ENCODE measurements at places on chromosomes 6 and 20.

DNA sequence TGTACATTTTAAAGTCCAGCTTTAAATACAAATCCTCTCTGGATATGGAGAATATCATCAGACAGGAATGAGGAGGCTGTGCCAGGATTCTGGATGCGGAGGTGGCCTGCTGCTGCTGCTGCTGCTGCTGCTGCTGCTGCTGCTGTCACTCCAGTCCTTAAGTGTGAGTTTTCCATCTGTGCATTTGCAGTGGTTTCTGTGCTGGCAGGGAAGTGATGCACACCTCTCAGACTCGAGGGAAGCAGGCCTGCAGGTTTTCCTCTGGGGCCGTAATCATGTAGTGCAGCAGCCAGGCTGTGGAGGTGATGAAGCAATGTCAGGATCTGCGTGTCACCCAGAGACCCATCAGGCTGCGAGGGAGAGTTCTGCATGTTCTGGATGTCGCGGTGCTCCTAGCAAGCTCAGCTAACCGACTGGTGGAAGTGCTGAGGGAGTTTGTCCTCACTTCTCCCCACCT is 32.0 kb downstream of the CFAP61 start:
- DNase-seq: no peak

GRCh38 chr6:16711546-16712254 is 49.6 kb downstream of the ATXN1 start:
- DNase-seq: no peak

DNA sequence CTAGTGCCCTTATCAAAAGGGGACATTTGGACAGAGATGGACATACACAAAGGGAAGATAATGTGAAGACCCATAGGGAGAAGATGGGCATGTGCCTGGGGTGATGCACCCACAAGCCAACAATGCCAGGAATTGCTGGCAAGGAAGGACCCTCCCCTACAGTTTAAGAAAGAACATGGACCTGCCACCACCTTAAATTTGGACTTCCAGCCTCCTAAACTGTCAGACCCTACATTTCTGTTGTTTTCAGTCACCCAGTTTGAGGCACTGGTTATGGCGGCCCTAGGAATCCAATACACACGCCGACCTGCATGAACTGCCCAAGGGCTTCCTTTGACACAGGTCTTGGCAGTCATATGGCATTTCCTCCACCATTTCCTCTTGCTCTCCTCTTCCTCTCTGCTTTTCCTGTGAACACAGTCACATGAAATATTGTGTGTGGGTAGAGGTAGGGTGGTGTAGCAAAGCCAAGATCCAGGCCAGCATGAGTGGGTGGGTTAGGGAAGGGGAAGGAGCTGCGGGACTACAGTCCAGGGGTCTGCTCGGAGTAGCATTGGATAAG is 115.6 kb downstream of the ZDHHC14 start:
- DNase-seq: no peak

- DNase-seq: no peak
Measured at GRCh38 chr20:10854976-10855375, 181.2 kb upstream of the JAG1 start.

DNA sequence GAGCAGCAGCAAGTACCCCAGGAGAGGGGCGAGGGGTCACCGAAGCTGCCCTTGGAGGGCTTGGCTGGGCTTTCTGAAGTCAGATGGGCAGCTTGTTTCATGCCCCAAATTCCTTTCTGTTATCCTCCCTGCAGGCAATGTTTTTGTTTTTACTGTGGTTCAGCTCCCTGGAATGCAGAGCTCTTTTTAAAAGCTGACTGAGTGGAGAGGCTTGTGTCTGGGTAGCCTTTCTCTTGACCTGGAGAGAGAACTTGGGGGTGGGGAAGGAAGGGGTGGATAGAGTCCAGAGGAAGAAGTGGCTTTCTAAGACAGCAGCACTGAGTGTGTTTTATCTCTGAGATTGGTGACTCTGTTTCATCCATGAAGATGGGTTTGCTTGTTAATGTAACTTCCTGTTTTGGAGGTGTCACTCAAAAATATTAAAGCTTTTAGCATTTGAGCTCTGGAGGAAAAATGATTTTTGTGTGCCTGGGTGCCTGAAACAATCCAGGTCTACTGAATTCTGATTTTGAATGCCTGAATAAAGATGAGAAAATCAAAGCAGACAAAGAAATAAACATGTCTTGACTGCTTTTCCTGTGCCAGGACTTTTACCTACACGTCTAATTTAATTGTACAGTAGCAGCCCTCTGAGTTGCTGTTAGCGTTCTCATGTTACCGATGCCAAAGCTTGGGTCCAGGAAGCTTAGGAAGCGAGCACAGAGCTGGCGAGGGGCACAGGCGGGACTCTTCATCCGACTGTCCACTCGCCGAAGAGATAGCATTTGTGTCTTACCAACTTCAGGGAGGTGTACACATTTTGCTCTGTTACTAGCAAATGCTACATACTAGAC is 78.2 kb upstream of the EEF1E1 start:
- DNase-seq: no peak

GRCh38 chr6:9360881-9361280 is 925.5 kb upstream of the SLC35B3 start:
- no peak for DNase-seq

DNA sequence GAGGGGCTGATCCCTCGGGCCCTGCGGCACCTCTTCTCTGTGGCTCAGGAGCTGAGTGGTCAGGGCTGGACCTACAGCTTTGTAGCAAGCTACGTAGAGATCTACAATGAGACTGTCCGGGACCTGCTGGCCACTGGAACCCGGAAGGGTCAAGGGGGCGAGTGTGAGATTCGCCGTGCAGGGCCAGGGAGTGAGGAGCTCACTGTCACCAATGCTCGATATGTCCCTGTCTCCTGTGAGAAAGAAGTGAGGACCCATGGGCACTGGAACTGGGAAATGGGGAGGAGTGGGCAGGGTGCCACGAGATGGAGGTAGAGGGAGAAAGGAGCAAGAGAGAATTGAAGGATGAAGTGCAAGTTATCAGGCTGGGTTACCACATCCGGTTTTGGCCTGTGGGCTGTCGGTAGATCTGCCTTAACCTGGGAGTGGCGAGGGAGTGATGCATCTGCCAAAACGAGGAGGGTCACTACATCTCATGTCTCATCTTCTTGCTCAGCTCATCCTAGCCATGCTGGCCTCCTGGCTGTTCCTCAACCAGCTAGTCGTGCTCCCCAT is 5.4 kb upstream of the PHF1 start:
- DNase-seq: no peak

- DNase-seq: no peak
Measured at GRCh38 chr6:96963403-96963802, 38.9 kb downstream of the KLHL32 start.

GRCh38 chr6:3619800-3620199 is 131.7 kb downstream of the PXDC1 start:
- DNase-seq: no peak

DNA sequence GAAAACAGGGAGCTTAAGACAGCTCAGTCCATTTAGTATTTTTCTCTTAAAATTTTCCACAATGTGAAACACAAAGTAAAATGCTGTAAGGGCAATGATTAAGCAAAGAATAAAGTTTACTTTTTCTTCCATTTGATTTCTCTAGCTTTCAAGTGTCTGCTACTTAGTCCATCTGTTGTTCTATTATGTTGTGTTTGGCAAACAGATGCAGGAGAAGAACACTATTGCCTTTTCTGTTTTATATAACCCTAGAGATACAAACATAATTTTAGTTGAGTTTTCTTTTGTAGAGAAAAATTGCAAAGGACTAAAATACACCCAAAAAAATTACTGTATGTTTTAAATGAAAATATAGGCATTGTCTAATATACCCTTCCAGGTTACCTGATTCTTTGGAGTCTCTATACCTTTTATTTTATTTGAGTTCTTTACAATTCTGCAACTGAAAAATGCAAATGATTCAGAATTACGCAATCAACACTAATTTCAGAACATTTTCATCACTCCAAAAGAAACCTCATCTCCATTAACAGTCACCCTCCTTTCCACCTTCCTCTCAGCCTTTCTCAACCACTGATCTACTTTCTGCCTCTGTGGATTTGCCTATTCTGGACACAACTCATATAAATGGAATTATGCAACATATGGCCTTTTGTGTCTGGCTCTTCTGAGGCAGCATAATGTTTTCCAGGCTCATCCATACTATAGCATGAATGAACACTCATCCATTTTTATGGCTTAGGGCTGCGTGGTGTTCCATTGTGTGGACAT is 96.9 kb downstream of the MKKS start:
- no peak for DNase-seq

DNA sequence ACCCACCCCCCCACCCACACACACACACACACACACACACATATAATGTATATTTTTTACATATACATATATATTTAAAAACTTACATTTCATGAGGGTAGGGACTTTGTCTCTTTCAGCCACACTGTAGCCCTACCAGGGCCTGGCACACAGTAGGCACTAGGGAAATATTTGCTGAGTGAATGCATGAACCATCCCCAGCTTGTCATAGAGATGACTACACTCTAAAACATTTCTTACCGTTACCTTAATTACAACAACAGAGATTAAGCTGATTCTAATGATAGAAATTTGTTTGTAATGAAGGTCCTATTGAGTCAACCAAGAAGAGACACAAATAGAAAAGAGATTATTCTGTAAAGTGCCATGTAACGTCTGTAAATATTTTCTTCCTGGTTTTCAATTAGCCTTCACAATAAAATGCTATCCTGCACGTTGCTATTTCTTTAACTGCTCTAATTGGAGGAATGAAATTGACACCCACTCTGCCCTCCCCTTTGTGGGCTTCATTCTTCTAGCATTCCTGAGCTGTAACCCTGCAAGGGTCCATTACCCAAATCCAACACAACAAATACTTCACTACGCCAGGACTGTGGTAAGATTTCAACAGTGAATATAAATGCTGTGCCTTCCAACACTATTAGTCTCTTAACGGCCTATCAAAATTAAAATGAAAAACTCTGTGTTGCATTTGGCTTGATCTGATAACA is 30.8 kb downstream of the SIM1 start:
- no peak for DNase-seq

All from left renal pelvis (tissue), 4 donors.